ENCODE measurements at places on chromosomes 11 and 22.

DNA sequence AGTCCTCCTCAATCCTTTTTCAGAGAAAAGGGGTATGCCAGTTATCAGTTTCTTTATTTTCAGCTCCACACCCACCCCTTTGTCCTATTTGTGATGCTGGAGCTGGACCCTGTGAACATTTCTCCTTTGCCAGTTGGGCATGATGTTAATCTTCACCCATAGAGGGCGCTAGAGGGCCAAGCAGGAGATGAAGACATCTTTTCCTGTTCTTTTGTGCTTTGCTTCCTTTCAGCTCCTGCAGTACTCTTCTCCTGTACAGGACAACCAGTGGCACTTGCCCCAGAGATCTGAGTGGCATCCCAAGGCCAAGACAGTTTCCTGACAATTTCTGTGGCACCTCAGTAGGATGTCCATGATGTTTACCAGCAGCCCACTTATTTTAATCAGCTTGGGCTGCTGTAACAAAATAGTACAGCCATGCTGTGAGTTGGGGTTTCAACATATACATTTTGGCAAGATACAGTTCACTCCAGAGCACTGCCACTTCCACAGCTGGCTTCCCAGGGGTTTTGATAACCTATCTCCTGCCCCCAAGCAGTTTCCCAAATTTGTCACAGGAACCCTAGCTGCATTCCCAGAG lies 4.6 kb downstream of the SAA2 start:
- peak; percentile 82 for DNase-seq

DNA sequence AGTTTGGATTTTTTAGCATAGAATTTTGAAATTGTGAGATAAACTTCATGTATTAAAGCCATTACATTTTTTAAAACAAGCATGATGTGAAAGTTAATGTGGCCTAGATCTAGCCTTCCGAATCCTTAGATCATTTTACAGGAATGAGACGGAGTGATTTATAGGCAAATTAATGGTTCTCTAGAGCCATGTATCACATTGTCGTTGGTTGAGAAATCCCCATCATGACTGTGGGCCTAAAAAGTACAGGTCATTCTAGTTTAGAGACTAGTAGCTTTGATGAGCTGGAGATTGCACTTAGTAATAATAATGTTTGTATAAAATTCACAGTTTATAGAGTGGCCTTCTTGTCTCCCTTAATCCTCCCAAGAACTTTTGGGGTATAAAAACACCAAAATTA lies 7.1 kb downstream of the EWSR1 start:
- DNase-seq = no peak

DNA sequence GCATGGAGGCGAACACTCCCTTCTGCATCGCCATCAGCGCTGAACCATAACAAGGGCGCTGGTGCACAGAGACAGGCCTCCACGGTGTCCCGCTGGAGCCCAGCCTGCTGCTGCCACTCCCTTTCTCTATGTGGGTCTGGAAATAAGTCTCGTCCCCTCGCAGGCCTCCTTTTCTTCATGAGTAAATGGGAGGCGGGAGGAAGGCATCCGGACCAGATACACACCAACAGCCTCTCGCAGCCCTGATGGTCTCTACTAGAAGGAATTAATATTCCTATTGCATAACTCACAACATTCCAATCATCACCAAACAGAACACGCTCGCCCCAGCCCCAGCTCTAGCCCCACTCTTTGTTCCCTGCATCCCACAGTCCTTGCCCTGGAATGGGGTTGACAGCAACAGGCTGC lies 14.9 kb downstream of the RASD2 start:
- DNase-seq = no peak

- DNase-seq = no peak
Measured at GRCh38 chr11:63558459-63559157, 4.6 kb downstream of the PLAAT2 start.

DNA sequence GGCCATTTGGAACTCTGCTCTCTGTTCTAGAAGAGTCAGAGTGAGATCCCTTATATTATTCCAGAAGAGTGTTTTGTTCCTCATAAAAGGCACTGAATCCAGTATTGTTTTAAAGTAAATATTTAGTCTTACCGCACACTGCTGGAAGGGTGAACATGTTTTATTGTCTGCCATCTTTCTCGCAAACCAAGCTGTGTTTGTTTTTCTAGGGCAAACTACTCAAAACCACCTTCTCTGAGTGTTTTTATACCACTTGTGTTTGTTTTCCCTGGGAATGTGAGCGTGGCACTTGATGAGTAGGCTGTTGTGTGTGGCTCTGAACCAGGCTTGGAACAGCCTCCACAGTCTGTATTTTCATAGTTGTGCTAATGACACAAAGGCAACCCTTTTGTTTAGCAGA lies 89.8 kb downstream of the DBX1 start:
- DNase-seq = no peak

GRCh38 chr11:18958221-18958910 lies 19.2 kb upstream of the MRGPRX1 start:
- no peak for DNase-seq

- no peak for DNase-seq
Measured at GRCh38 chr11:70128435-70128906, 50.4 kb downstream of the ANO1 start.

- DNase-seq = no peak
Measured at GRCh38 chr22:27487600-27488452, 313.7 kb downstream of the MN1 start.

- no peak for DNase-seq
Measured at GRCh38 chr22:27129266-27129665, 471.9 kb downstream of the MIAT start.

DNA sequence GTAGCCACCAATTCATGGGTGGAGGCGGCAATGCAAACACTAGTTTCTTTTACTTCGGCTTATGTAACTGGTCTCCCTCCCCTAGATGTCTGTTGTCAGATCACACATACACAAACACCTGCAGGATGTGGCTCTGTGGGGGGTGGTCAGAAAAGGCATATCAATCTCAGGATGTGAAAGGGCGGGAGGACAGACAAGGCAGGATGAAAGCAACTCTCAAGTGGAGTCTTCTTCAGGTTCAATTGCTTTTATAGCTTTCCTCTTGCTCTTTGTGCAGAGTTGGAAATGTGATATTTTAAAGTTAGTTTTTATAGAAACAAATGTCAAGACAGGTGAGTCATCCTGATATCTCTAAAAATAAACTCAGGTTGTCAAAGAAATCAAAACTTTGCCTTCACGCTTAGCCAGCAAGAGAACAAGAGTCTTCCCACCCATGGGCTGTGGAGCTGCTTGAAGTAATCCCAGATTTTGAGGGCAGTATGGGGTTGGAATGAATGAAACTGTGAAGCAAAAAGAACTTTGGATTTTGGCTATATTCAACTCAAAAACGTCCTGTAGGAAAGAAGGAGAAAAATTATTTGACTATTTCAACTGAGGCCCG lies 423.4 kb downstream of the GUCY1A2 start:
- DNase-seq = no peak

Data from KBM-7 (cell line).